A549 (cell line): ENCODE measurements at places on chromosomes 1 and 21.
A peak's percentile ranks its signal among the peaks of the same experiment; 100 is the strongest.

DNA sequence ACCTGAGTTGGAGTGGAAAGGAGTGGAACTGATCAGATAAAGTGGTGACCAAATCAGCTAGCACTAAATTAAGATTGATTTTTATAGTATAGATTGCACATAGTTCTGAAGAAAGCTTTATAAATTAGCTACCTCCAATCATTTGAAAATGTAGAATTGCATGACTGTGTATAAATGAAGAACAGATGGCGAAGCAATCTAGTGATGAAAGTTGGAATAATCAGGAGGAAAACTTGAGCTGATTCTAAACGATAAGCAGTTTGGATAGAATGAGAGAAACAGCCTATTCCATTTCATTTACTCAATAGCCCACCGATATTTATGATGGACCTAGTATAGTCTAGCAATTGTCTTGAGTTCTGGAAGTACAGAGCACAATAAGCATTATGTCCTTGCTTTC, 661.5 kb downstream of the PLA2G4A start:
- DNase-seq: no peak

DNA sequence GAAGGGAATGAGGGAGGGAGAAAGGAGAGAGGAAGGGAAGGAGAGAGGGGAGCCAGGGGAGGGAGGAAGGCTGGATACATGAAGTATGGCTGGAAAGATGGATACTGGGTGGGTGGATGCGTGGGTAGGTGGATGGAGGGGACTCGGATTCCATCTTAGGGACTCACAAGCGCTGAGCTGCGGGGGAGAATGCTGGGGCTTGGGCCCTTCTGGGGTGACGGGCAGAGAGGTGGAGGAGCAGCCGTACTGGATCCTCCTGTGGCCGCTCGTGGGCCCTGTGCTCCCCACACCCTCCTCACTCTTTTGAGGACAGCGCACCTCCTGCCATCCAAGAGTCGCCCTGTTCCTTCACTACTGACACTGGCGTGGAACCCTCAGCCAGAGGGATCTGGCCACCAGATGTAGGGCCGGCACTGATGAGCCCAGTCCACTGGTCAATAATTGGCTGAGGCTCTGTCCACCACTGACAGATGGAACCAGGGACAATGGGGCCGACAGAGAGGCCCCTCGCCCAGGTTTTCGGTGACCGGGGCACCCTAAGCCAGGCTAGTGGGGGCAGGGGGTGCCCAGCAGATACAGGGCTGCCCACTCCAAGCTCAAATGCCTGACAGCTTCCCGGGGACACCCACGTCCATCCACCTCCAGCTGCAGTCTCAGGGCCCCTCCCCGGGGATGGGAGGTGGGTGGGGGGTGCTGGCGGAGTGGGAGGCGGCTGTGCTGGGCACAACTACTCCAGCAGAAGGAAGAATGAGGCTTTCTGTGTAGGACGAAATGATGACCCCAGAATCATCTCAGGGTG, 4.4 kb upstream of the ACTRT2 start:
- DNase-seq: no peak

- no peak for DNase-seq
These were observed 17.4 kb upstream of the HIVEP3 start for GRCh38 chr1:41936107-41936506.

- DNase-seq: no peak
These were observed 115.9 kb downstream of the FGGY start for GRCh38 chr1:59412718-59413326.

DNA sequence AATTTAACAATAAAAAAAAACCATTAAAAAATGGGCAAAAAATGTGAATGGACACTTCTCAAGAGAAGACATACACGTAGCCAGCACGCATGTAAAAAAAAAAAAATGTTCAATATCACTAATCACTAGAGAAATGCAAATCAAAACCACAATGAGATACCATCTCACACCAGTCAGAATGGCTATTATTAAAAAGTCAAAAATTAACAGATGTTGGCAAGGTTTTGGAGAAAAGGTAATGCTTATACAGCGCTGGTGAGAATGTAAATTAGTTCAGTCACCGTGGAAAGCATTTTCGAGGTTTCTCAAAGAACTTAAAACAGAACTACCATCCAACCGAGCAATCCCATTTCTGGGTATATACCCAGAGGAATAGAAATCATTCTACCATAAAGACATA, 1091.5 kb upstream of the B3GALT2 start:
- DNase-seq: no peak

DNA sequence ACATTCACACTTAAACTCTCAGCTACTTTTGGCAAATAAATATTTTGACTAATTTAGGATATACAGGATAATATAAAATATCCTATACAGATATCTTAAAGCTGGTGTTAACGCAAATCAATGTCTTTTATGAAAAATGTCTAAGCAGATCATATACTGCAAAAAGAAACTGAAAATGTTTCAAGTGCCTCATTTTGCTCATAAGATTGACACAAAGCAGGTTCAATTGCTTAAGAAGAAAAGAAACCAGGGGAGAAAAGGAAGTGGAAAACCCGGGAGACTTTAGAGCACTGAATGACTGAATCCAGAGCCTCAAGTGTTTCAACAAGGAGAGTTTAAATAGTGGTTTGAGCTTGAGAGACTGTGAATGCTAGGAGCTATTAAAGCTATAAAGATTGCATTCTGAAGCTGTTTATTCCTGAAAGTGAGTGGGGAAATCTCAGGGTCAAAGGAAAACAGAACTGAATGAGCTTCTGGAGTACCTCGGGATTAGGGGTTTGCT, 1943.0 kb downstream of the MRPL39 start:
- no peak for DNase-seq

DNA sequence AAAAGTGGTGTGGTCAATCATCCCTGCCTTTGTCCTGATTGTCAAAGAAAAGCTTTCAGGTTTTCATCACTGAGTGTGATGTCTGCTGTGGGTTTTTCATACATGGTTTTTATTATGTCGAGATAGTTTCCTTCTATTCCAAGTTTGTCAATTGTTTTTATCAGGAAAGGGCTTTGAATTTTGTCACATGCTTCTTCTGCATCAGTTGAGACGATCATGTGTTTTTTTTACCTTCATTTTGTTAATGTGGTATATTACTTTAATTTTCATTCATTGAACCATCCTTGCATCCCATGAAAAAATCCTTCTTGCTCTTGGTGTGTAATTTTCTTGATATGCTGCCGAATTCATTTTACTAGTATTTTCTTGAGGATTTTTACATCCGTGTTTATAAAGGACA, 15.5 kb downstream of the PRKCZ start:
- no peak for DNase-seq

DNA sequence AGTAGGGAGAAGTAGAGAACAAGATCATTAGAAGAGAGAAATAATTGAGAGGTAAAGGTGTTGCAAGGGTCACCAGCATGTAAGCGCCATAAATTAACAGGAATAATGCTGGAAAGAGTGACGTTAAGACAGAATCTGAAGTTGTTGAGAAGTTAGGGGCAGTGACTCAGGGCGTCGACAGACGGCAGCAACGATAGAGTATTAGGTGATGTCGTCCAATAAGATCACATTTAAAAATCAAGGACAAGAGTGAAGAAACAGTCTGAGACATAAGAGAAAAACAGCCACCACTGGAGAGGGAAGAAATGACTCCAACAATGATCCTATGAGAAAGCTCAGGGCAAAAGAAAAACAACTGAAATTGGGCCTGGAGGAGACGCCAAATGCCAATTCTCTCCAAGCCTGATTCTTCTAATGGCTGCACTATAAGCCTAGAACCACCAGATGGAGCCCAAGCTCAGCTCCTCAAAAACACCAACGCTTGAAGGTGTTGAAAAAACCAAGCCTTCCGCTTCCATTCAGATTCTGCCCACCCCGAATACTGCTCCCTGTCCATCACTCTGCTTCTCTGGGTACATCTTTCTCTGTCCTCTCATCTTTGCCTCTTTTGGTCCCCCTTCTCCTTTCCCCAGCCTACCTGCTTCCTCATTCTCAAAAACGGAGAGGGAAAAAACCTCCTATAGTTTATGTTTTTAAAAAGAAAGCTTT, 70.0 kb downstream of the LUZP1 start:
- DNase-seq: peak; percentile 36

DNA sequence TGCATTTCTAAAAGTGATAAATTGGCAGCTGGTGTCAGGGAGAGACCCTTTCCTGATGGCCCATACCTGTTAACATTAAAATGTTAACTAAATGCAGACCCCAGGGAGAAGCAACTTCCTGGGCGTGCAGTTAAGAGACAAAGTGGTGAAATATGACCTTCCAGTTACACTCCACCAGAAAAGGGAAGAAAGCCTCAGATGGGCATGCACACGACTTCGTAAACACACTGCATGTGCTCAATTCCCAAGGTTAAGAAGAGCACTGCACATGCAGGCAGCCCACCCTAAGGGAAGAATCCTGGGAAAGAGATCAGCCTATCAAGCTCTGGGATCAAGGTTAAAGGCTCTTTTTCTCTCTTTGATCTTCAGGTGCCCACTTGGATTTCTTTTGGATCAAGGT, 9.7 kb upstream of the GBP6 start:
- DNase-seq: no peak
